ENCODE measurements at places on chromosomes 4 and X.

DNA sequence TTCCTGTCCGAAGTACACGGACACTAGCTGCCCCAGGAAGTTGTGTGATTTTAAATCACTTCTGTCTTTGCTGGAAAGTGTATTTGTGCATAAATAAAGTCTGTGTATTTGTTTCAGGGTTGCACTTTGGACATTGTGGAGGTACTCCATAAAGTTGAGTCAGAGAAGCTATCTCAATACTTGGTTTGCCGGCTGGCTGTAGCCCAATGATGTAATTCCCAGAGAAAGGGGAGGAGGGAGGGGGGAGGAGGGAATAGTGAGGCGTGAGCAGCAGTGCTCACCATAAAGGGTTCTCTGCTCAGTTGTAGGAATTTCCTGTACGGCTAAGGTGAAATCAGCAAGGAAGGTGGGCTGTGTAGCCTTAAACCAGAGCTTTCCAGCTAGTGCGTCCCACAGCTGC is 7.5 kb downstream of the APEX2 start:
- no peak for DNase-seq

DNA sequence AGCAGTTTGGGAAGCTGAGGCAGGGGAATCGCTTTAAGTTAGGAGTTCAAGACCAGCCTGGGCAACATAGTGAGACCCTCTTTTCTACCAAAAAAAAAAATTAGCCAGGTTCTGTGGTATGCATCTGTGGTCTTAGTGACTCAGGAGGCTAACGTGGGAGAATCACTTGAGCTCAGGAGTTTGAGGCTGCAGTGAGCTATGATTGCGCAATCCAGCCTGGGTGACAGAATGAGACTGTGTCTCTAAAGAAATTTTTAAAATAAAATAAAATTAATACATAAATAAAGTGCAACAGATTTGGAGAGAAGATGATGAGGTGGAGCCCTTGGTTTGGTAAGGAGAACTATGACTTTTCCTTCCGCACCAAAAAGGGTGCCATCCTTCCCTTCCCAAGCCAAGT is 436.9 kb downstream of the NLGN4X start:
- no peak for DNase-seq

- DNase-seq = no peak
Measured at GRCh38 chr4:88738180-88738579, 40.6 kb upstream of the NAP1L5 start.

DNA sequence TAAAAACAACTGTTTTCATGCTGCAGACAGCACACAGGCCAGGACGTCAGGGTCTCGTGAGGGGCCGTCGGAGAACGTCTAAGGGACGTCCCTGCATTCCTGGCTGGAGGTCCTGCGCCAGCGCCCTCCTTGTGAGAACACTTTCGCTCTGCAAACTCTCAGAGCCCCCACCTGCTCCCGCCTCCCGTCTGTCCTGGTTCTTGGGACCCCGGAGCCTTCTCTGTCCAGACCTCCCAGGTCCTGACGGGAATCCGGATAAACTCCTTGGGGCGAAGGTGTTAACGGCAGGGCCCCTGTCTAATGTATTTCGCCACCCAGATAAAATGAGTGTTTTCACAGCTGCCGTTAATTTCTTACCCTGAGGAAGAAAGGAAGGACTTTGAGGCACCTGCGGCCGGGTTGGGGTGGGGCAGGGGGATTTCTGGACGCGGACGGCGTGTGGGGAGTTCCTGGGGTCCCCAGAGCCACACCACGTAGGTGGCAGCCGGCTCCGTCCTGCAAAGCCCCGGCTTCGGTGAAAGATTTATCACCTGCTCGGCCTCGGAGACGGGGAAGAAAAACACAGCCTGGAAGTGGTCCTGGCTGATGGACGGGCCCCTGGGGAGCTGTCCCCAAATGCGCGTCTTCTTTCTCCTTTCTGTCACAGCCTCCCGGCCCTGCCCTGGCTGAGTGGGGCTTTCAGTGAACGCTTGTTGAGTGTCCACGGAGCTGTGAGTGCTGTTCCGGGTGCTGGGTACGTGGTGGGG is 35.1 kb upstream of the PPP2R3B start:
- no peak for DNase-seq

- no peak for DNase-seq
Measured at GRCh38 chrX:68273887-68274286, 159.4 kb downstream of the OPHN1 start.

GRCh38 chrX:51614353-51615012 is 4.2 kb downstream of the CENPVL3 start:
- peak; percentile 35 for DNase-seq

GRCh38 chr4:29900336-29900735 is 819.8 kb upstream of the PCDH7 start:
- no peak for DNase-seq

DNA sequence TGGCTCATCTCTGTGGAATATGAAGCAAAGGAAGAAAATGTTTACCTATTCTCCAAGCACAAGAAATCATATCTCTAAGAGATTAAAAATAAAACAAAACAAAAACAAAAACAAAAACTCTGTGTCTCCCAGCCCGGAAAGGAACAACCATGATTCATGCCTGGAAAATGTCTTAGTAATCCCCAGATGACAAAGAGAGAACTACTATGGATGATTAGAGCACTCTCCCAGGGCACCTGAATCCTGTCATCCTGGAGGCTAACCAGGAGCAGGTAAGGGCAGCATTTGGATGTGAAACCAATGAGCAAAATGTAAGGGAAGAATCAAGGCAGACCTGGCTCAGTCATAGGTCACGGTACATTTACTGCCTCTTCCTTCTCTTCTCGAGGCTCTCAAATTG is 1.7 kb upstream of the AKAP4 start:
- DNase-seq = no peak

DNA sequence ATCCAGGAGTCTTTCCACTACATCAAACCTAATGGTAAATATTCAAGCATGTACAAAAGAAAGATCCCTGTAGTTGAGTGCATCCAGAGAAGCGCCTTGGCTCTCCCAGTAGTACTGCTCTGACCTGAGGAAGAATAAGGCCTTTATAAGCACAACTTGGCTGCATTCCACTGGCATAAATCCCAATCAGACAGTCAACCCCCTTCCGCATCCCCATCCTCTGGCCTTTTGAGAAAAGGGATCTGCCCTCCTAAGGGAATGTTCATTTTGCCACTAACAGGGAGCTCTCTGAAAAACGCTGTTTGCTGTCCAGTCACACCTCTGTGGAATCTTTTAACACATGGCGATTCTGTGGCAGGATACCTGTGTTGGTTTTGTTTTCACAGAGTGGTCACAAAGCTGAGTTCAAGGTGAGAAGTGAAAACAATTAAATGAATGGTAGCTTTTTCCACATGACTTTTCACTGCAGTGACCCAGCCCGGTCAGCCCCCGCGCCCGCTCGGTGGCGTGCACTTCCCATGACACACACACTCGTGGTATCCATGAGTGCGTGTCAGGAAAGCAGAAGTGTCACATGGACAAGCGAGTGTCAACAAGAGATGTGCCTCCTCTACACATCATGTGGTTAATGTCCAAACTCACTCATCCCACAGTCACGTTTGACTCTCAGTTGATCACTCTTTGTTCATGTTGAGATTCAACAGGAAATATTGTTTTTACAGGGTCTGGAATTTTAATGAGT is 112.2 kb upstream of the ENPP6 start:
- no peak for DNase-seq

- DNase-seq = no peak
Measured at GRCh38 chrX:17697191-17697590, 40.1 kb upstream of the SCML1 start.

DNA sequence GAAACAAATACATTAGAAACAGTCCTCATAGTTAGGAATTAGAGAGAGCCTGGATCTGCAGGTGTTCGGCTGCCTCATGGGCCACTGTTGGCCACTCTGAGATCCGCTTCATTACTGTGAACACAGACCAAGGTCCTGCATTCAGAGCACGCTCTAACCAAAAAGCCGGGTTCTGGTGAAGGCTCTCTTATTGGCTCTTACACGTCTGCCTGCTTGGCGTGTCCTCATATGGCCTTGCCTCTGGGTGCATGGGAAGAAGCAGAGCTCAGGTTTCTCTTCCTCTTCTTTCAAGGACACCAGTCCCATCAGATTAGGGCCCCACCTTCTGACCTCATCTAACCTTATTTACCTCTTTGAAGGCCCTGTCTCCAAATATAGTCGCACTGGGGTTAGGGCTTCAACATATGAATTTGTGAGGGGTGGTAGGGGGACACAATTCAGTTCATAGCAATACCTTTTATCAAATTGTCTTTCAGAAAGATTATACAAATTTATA is 37.1 kb upstream of the ELF2 start:
- DNase-seq = no peak

DNA sequence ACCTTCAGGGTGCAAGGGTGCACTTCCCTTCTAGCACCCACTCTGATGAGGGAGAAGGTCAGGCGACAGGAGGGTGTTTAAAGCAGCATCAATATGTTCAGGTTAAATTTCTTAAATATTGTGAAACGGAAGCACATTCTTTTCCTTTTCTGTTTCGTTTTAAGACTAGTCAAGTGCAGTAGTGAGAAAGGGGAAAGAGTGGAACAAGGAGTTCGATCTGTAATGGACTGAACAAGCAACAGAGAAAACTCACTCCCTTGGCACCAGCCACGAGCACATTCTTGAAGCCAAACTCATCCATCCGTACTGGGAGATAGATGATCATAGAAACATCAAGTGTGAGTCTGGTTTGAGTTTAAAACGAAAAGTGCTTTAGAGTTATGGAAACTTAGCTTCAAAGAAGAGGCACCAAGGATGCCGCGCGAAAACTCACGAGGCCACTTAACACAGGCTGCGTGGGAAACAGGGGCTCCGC is 815 bp downstream of the FAM53A start:
- peak; percentile 13 for DNase-seq

DNA sequence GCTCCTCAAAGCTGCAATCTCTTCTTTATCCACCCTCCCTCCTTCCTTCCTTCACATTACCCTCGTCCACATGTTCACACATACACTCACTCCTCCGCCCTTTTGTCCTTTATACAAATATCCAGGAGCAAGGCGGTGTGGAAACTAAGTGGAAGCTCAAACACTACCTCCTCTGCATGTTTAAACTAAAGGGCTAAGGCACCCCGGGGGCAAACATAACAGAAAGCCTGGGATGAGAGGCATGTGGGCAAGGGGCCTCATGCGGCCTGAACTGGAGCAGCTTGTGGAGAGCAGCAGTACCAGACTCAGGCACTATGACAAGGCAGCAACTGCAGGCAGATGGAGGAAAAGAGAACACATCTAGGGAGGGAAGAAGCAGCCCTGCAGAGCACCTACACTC is 9.5 kb downstream of the MAB21L2 start:
- peak; percentile 15 for DNase-seq

GRCh38 chrX:44462850-44463249 is 79.8 kb downstream of the FUNDC1 start:
- DNase-seq = no peak

DNA sequence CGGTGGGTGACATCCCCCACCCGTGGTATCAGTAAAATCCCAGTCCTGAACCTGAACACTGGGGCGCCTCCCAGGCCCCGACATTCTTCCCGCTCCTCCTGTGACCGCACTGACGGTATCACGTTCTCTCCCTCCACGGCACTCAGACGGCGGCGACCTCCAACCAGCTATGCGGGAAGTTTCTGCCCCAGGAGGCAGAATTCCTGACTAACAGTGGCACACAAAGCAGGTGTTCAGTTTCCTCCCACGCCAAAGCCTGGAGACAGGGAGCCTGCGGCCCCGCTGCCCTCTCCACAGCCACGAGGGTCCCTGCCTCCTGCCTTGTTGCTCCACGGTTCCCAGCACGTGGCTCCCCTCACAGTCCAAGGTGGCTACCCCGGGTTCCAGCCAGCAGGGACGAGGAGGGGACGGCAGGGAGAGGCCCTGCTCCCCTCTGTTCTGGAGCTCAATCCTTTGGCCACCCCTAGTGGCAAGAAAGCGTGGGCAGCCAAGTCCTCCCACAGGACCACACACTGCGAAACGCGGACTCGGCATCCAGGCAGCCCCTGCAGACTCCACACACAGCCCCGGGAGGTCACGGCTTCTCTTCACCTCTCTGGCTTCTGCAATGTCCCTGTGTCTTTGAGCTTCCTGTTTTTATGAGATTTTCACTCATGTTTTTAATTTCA is 15.2 kb downstream of the CTBP1 start:
- no peak for DNase-seq

GRCh38 chr4:102599455-102599854 is 98.3 kb downstream of the NFKB1 start:
- no peak for DNase-seq

GRCh38 chr4:156946516-156947424 is 24.8 kb downstream of the PDGFC start:
- DNase-seq = peak; percentile 18

- no peak for DNase-seq
Measured at GRCh38 chr4:47954677-47955076, 40.3 kb upstream of the NFXL1 start.

- no peak for DNase-seq
Measured at GRCh38 chr4:40648742-40649281, 19.1 kb upstream of the RBM47 start.

GRCh38 chr4:100166297-100167039 is 23.8 kb downstream of the DDIT4L start:
- DNase-seq = no peak

GRCh38 chr4:185737489-185738037 is 74.4 kb downstream of the SORBS2 start:
- no peak for DNase-seq

DNA sequence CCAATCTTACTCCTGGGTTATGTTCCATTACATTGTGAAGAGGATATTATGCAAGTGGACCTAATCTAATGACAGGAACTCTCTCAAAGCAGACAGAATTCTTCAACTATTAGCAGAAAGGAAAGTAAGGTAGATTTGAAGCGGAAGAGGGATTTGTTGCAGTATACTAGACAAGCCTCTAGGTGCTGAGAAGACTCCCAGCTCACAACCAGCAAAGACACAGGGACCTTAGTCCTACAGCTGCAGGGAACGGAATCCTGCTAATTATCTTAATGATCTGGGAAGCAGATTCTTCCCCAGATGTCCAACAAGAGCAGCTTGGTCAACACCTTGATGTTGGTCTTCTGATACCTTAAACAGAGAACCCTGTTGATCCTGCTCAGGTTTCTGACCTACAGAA is 73.6 kb downstream of the STK32B start:
- no peak for DNase-seq

GRCh38 chrX:147537172-147537571 is 374.5 kb upstream of the FMR1 start:
- DNase-seq = no peak

- no peak for DNase-seq
Measured at GRCh38 chr4:175394208-175394607, 417.9 kb downstream of the GPM6A start.

GRCh38 chr4:74830928-74831327 is 36.6 kb upstream of the BTC start:
- DNase-seq = peak; percentile 2

DNA sequence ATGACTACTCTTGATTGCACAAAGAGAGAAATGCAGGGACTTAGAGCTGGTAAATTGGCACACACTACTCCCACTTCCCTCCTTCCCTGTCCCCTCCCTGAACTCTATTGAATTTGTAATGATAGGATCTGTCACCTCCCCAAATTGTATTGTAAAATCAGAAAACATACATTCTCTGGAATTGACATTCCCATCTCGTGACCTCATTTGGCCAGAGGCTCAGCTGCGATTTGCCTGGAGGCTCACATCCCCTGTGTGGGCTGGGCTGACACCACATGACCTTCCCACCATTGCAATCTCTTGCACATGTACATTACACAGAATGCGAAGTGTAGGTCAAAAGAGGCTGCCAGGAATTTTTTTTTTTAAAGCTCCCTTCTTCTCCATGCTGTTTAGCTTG is 172.1 kb downstream of the MID1IP1 start:
- no peak for DNase-seq

All from A549 (cell line).